Fibroblast of lung (primary cell): ENCODE measurements at places on chromosomes 12 and 14. TPM values are rescaled to one million over a fixed set of nuclear protein-coding genes. Genes with fewer than 3 reads are reported as not detected.

DNA sequence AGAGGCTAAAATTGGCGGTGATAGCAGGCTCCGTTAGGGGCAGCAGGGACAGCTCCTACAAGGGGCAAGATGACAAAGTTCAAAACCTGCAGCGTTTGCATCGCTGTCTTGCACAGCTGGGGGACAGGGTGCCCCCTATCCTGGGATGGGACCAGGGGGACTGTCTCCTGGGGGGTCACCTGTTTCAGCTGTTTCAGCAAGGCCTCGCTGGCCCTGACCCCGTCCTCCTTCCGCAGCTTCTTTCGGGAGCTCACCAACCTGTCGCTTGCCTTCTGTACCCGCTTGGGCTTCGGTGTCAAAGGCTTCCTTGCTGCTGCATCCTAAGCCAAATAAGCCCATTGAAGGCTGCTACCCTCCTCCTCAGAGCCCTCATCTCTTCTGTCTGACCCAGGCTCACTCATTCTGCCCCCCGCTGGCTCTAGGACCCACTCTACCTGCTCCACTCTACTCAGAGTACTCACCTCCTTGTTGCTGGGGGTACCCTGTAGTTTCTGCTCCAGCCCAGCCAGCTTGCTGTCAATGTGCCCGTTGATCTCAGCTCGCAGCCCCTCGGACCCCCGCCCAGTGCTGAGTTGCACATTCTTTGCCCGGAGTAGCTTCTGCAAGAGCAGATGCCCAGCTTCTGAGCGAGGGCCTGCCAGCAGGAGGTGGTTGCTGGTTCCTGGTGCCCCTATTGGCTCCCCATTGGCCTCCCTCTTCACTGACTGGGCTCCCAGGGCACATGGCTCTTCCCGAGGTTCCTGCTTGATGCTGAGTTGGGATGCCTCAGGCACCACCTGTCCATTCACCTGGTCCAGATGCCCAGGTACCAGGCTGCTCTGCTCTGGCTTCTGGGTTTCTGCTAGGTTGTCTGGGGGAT, 12.4 kb upstream of the PRKAG1 start:
- no peak for DNase-seq

DNA sequence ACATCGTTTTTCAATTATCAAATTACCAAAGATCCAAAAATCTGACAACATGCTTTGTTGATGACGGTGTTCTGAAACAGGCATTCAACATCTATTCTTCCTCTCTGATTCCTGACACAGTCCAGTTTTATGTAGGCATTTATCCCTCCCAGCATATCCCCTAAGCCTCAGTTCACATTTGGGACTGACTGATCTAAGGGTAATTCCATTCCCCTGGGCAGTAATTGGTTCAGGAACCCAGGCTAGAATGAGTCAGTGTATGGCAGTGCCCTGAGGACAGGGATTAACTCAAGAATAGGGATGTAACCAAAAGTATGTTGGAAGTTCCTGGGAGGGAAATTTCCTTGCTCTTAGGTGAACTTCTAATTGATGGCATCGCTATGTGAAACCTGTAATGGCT, 10.3 kb upstream of the PCNX1 start:
- DNase-seq: no peak

The TMEM132C gene
- total RNA-seq: under 0.01 TPM in 1 of 2 replicates, not detected in the other

The HOXC13 gene
- total RNA-seq: not detected in 2 replicates

The MYBPC1 gene
- not detected in 2 replicates for total RNA-seq

The DEPDC4 gene
- total RNA-seq: 1.0 and 1.2 TPM in 2 replicates
